ENCODE measurements at places on chromosomes 4 and X.

DNA sequence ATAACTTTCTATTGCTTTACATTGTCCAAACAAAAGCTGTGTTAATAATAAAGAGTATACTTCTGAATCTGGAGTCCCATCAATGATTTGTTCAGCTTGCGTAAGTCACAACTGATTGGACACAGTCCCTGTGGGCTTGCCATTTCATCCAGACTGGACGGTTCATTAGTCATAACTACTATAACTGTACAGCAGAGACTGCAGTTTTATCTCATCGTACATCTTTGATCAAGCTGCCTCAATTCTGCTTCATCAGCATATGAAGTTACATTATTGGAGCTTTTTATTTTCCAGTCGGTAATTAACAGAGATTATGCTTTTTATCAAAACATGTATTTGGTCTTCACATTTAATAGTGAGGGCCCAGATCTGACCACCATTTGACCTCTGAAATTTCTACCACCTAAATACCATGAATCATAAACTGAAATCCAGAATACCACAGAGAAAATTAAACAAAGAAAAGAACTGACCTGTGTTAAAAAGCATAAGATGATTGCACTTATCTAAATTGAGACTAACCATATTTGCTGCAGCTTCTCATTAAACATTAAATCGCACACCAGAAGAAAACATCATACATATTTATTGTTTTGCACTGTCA, 12.5 kb upstream of the MAB21L2 start:
- peaks cover 17% of the 10 kb centered on the region for H3K36me3 ChIP-seq
- no peaks in the 10 kb centered on the region for H3K27me3 ChIP-seq
- DNase-seq = no peak
- no peak overlapping the region for H3K27ac ChIP-seq
- no peak overlapping the region for H3K4me3 ChIP-seq

- H3K36me3 ChIP-seq = no peaks in the 10 kb centered on the region
- H3K4me1 ChIP-seq = no peaks in the 10 kb centered on the region
- H3K4me3 ChIP-seq = no peak overlapping the region
- H3K27me3 ChIP-seq = peaks cover 12% of the 10 kb centered on the region
- no peak overlapping the region for H3K27ac ChIP-seq
Observed at GRCh38 chr4:87932718-87933141, 42.8 kb upstream of the SPP1 start.

GRCh38 chr4:101944649-101945048, 154.1 kb downstream of the BANK1 start:
- H3K4me3 ChIP-seq = no peak overlapping the region
- H3K36me3 ChIP-seq = no peaks in the 10 kb centered on the region
- DNase-seq = no peak
- no peaks in the 10 kb centered on the region for H3K4me1 ChIP-seq

DNA sequence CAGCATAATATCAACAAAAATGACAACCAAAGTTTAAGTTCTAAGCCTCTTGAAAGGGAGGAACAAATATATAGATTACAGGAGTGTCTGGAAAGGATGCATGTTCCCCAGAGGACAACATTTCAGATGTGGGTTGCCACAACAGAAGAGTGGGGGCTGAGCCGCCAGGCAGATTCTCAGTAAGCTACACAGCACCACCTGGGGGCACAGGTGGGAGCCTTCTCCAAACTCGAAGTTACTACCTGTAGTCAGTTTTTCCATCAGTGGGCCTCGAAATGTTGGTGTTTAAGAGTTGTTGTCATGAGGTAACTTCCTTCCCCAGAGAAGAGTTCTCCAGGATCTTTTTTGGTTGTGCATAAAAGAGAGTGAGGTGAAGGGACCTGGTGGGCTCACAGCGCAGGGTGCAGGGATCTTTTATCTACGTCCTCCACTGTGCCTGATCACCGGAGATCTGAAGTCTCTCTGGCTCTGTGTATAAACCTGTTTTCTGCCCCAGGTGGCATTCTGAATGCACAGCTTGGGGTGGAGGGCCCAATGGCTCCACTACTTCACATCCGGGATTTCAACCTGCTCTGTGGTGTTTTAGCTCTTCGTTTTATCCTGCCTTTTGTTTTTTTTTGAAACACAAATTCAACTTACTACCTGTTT, 58.4 kb upstream of the STS start:
- H3K4me3 ChIP-seq = no peak overlapping the region
- peak overlapping the region; percentile 40 for H3K27ac ChIP-seq
- H3K4me1 ChIP-seq = peaks cover 45% of the 10 kb centered on the region
- peak; percentile 47 for DNase-seq
- no peaks in the 10 kb centered on the region for H3K27me3 ChIP-seq
- no peaks in the 10 kb centered on the region for H3K36me3 ChIP-seq

- no peaks in the 10 kb centered on the region for H3K27me3 ChIP-seq
- H3K4me1 ChIP-seq = no peaks in the 10 kb centered on the region
- no peak overlapping the region for H3K27ac ChIP-seq
Observed at GRCh38 chr4:52959541-52959940, 97.4 kb downstream of the RASL11B start.

- no peak for DNase-seq
- H3K36me3 ChIP-seq = no peaks in the 10 kb centered on the region
- H3K4me1 ChIP-seq = peaks cover 6% of the 10 kb centered on the region
- no peak overlapping the region for H3K27ac ChIP-seq
- no peak overlapping the region for H3K4me3 ChIP-seq
Observed at GRCh38 chrX:4249401-4249800, 536.0 kb upstream of the PRKX start.

DNA sequence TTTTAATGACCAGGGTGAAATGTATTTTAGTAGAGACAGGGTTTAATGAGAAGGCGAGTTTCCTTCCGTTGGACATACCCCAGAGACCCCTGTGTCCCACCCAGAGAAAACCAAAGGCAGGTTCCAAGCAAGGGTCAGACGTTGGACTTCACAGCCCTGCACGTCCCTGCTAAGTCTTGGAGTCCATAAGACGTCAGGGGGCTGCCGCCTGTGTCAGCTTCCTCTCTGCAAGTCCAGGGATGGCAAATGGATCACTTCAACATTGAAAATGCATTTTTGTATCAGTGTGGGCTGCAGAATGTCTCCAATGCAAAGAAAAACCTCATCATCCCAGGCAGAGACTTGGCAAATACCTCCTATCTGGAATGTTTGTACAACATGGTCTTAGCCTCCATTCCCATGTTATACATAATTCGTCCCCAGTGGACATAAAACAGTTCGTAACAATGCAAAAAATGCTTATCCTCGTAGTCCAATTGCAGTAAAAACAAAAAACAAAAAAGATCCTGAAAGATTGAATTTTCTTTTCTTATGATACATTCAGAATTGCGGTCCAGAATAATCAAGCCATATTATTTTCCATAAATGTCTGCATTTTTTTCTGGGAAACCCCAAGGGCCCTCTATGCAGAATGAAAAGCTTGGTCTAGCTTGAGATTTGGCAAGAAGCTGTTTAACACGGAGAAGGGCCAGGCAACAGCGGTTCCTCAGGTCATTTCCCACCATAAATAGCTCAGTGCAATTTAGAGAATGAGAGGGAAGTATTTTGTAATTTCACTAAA, 190.9 kb downstream of the SHOX start:
- no peaks in the 10 kb centered on the region for H3K4me1 ChIP-seq
- no peak for DNase-seq
- no peak overlapping the region for H3K4me3 ChIP-seq
- H3K36me3 ChIP-seq = no peaks in the 10 kb centered on the region

- no peak overlapping the region for H3K27ac ChIP-seq
- H3K4me1 ChIP-seq = peaks cover 4% of the 10 kb centered on the region
- H3K4me3 ChIP-seq = no peak overlapping the region
- no peaks in the 10 kb centered on the region for H3K36me3 ChIP-seq
Observed at GRCh38 chr4:182978152-182978827, 61.1 kb upstream of the DCTD start.

GRCh38 chr4:128560754-128561495, 248.6 kb upstream of the JADE1 start:
- DNase-seq = no peak
- H3K36me3 ChIP-seq = no peaks in the 10 kb centered on the region
- no peak overlapping the region for H3K27ac ChIP-seq
- H3K27me3 ChIP-seq = peaks cover 1% of the 10 kb centered on the region

DNA sequence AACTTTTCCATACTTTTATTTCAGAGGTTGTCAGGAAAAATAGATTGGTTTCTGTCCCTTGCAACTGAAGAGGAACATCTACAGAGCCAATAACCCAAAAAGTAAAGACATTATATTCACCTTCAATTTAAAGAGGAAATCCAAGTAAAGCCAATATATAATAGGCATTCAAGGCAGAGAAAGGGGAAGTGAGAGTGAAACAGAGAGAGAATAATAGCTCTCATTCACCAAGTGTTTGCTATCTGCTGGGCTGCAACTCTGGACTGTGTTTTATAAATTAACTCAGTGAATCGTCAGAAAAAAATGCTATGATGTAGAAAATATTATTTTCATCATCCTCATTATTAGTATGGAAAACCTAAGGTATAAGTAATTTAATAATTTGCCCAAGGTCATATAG, 448.5 kb downstream of the TRAM1L1 start:
- no peak overlapping the region for H3K27ac ChIP-seq
- no peaks in the 10 kb centered on the region for H3K27me3 ChIP-seq
- H3K36me3 ChIP-seq = no peaks in the 10 kb centered on the region
- no peak for DNase-seq
- no peak overlapping the region for H3K4me3 ChIP-seq
